Mucosa of descending colon (tissue), 3 donors: ENCODE measurements at places on chromosomes 1 and 21. TPM values are rescaled to one million over a fixed set of nuclear protein-coding genes. Genes with fewer than 3 reads are reported as not detected.

Gene OR10J1
- not detected for total RNA-seq

Gene STIL
- total RNA-seq = 4.8 TPM

Gene C8A
- total RNA-seq = not detected

Gene AMY1B
- not detected for total RNA-seq

Gene BECN2
- total RNA-seq = not detected

Gene FAM163A
- 0.31 TPM for total RNA-seq

Gene CD1B
- total RNA-seq = not detected

Gene MAP3K6
- 28.5 TPM for total RNA-seq

Gene AQP10
- not detected for total RNA-seq

Gene SLC6A17
- total RNA-seq = 0.73 TPM

Gene FNBP1L
- total RNA-seq = 44.4 TPM
